ENCODE measurements at places on chromosomes 4 and X. TPM values are rescaled to one million over a fixed set of nuclear protein-coding genes. Genes with fewer than 3 reads are reported as not detected.
A peak's percentile ranks its signal among the peaks of the same experiment; 100 is the strongest.

GRCh38 chr4:128427832-128428366, 140.3 kb upstream of the PGRMC2 start:
- H3K27me3 ChIP-seq, result no peaks in the 10 kb centered on the region
- DNase-seq, result peak; percentile 84
- no peaks in the 10 kb centered on the region for H3K36me3 ChIP-seq
- H3K4me3 ChIP-seq, result no peak overlapping the region
- H3K4me1 ChIP-seq, result no peaks in the 10 kb centered on the region

DNA sequence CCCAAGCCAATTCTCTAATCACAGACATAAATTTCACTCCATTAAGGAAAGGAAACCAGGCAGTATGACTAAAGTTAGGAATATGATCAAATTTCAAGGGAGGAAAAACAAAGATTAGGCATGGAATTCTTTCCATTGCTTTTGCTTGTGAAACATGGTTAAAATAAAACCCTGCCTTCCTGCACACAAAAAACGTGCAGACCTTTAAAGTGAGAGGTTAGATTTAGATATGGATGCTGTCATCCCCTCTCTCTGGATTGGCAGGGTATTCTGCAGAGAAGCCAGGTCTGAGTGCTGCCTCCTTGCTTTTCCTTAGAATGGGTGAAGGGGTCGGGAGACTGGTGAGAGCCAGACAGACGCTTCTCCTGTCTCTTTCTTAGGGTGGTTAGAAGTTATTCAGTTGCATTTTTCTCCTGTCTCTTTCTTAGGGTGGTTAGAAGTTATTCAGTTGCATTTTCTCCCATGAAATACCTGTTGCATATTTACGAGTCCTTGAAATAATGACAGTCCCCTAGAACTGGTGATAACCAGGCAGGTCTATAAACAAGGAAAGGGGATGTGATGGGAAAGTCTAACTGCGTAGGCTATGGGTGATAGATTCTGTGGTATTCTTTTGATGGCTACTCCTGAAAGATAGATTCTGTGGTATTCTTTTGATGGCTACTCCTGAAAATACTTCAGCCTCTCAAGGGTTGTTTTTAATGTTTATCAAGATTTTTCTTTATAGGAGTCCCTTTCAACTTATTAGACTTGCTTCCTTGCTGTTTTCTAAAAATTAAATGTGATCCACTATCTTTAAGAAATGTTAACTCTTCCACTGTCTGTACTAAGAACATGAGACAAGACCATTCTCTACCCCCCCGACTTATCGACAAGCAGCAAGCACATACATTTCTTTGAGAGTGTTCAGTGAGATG, 163.6 kb downstream of the SPRY1 start:
- H3K27me3 ChIP-seq, result no peaks in the 10 kb centered on the region
- no peak overlapping the region for H3K4me3 ChIP-seq
- H3K4me1 ChIP-seq, result peaks cover 29% of the 10 kb centered on the region

- peak; percentile 50 for DNase-seq
- H3K4me1 ChIP-seq, result peaks cover 29% of the 10 kb centered on the region
- H3K27ac ChIP-seq, result peak overlapping the region; percentile 98
- no peaks in the 10 kb centered on the region for H3K27me3 ChIP-seq
- H3K36me3 ChIP-seq, result no peaks in the 10 kb centered on the region
- peak overlapping the region; percentile 94 for H3K4me3 ChIP-seq
Observed at GRCh38 chr4:80266902-80267380, 477 bp downstream of the FGF5 start.

DNA sequence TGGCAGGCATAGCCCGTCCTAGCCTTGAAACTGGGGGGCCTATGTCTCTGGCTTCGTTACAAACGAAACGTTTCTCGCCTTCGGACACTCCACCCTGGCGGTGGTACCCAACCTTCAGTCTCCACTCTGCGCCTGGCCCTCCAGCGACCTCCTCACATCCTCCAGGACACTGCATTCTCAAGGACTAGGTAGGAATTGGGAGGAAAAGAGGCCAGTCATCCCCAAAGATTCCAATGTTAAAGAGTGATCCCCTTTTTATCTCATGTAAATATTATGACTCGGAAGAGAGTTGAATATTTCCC, 2.1 kb upstream of the NKX6-1 start:
- H3K36me3 ChIP-seq, result no peaks in the 10 kb centered on the region
- no peak for DNase-seq
- no peak overlapping the region for H3K4me3 ChIP-seq
- no peak overlapping the region for H3K27ac ChIP-seq

Gene XPNPEP2
- not detected for total RNA-seq

Data from astrocyte (in vitro differentiated cells and primary cell).